ENCODE measurements at places on chromosomes 7 and 10.

DNA sequence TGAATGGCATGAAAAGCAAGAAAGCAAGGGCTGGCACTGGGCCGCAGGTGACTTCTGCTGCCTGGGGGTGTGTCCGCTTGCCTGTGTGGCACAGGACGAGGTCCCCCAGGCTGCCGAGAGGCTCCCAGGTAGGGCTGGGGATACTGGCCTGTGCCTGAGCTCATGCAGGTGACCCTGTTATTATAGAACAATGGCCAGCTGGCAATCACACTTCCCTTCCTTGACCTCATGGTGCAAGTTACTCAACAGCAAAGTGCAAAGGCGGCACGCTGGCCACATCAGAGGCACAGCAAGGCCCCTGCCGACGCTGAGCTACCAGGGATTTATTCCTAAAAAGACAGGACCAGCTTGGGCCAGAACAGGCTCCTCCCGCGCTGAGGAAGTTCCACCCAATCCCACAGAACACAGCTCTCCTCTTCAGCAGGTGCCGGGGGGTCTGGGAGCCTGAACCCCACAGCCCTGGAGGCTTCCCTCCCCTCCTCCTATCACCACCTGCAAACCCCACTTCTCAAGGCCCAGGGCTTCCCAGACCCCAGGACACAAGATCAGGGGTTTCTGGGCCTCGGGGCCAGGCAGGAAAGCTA is 1.4 kb upstream of the ADAM8 start:
- no peak for DNase-seq

DNA sequence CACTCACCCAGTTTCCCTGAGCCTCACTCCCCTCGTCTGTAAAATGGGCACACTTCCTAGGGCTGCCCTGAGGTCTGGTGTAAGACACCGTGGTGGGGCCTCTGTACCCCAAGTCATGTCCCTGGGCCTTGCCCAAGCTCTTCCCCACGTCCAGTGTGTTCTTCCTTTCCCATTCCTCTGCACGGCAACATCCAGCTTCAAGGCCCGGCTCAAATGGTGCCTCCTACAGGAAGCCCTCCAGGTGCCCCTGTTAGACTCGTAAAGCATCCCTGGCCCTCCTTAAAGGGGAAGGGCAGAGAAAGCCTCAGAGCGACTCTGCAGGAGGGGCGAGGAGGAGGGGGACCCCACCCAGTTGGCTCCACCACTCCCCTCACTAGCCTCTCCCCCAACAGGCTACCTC is 8.6 kb downstream of the SLC29A4 start:
- no peak for DNase-seq

- DNase-seq: peak; percentile 66
These were observed 386 bp downstream of the ABHD11 start for GRCh38 chr7:73738220-73738611.

- no peak for DNase-seq
These were observed 64.5 kb upstream of the CACNA2D1 start for GRCh38 chr7:82507976-82508677.

DNA sequence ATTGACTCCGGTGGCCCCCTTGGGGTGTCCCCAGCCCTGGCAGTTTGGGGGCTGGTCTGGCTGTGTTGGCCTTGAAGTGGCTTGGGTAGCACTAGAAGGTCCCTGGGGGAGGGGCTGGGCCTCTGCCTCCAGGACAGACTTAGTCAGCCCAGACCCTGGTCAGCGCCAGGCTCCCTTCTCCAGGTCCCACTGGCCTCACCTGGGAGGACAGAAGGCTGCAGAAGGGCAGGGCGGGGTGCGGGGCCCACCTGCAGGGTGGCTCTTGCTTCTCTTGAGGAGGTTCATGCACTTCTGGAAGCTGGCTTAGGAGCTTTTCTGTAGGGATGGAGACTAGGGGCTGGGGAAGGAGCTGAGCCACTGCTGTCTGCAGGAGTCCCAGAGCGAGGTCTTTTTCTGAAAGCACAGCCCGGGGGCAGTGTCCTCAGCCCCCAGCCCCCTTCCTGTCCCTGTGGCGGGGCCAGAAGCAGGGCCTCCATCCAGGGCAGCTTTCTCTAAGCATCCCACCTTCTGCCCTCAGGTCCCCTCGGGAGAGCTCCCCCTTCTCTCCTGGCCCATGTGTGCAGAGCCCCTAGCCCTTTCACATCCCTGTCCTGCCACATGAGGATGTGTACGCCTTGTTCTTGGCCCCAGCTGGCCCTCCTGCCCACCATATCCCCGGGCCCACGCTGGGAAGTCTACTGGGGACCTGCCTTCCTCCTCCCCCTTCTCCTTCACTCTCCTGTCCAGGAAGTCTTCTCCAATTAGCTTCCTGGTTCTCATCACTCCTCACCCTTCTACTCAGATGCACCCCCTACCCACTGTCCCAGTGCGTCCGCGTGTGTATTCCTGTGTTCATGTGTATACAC is 11.0 kb downstream of the TBATA start:
- DNase-seq: peak; percentile 17

- DNase-seq: no peak
These were observed 37.6 kb downstream of the WBP1L start for GRCh38 chr10:102781090-102781920.

DNA sequence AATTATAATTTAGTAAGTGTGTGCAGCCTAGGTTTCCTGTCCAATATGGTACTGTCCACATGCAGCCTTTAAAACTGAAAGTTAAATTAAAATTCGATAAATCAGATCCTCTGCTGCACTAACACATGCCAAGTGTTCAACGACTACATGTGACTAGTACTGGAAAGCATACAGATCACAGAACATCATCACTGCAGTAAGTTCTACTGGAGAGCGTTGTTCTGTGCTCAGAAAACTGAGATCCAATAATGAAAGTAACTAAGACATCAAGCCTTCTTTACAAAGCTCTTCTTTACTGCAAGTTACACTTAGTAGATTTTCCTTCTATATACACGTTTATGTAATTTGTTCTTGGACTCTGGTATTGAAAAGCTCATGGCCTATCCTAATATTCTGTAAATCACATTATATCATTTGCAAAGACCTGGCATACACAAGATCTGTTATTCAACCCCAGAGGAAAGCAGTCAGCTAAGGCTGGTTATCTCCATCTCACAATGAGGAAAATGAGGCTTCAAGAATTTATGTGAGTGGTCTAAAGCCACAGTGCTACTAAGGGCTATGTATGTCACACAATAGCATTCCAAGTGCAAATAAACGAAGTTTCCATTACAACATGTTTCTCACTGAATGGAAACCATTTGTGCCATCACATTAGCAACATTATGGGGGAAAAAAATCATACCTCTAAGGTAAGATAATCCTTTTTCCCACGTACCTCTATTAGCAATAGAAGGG is 77.6 kb downstream of the VPS41 start:
- DNase-seq: no peak

- DNase-seq: no peak
These were observed 49.7 kb downstream of the SEC61G start for GRCh38 chr7:54709283-54709682.

- DNase-seq: no peak
These were observed 21.2 kb downstream of the ZNF680 start for GRCh38 chr7:64541438-64542359.

DNA sequence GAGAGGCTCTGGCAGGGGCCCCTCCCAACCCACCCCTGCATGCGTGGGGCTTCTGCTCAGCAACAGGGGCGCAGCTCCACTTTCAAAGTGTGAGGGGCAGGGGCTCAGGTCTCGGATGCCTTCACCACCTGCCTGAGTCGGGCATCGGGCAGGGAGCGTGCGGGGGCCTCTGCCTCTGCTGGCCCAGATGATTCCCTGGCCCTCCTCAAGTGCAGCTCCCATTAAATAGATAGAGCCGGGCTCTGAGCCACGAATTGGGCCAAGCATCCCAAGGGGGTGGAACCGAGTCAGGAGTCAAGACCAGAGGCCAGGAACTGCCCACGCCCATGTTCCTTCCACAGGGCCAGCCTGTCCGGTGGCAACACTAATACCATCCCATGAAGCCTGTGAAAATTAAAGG is 108.9 kb upstream of the FAM20C start:
- DNase-seq: no peak

Data from activated CD4-positive, CD25-positive, alpha-beta regulatory T cell treated with anti-CD3 and anti-CD28 coated beads, Interleukin-2, amount 50 U/mL, for 72 hours (primary cell).